ENCODE measurements at places on chromosomes 5 and 9. TPM values are rescaled to one million over a fixed set of nuclear protein-coding genes. Genes with fewer than 3 reads are reported as not detected.

The FRRS1L gene
- total RNA-seq = 11.3 TPM

The PCDHA10 gene
- 1.4 TPM for total RNA-seq

The NTMT1 gene
- 24.0 TPM for total RNA-seq

The AGGF1 gene
- total RNA-seq = 19.1 TPM

The BASP1 gene
- total RNA-seq = 5.7 TPM

The UGT3A2 gene
- total RNA-seq = not detected

The KCNIP1 gene
- not detected for total RNA-seq

The C1QTNF2 gene
- total RNA-seq = 1.5 TPM

The PCDHGA12 gene
- total RNA-seq = 15.4 TPM

The TAF9 gene
- total RNA-seq = 40.6 TPM

The LRRC19 gene
- total RNA-seq = not detected

The NMUR2 gene
- not detected for total RNA-seq

The GRIA1 gene
- 0.27 TPM for total RNA-seq

The GABRG2 gene
- total RNA-seq = 0.39 TPM

The SLC35D2 gene
- total RNA-seq = 18.4 TPM

The PAEP gene
- total RNA-seq = not detected

The NSUN2 gene
- total RNA-seq = 43.9 TPM

The ANKRD33B gene
- total RNA-seq = 4.4 TPM

The GFI1B gene
- not detected for total RNA-seq

The FUT7 gene
- total RNA-seq = not detected

The TAF11L10 gene
- total RNA-seq = not detected

The SLC6A3 gene
- not detected for total RNA-seq

The VCAN gene
- 26.8 TPM for total RNA-seq

The ARAP3 gene
- total RNA-seq = 5.3 TPM

The ANKRD18A gene
- total RNA-seq = 0.16 TPM

All from gastroesophageal sphincter (tissue), 4 donors.